ENCODE measurements at places on chromosomes 5 and 9.

- DNase-seq: no peak
Observed at GRCh38 chr9:108077556-108077955, 588.0 kb upstream of the KLF4 start.

GRCh38 chr5:120083851-120084542 lies 380.1 kb upstream of the PRR16 start:
- no peak for DNase-seq

DNA sequence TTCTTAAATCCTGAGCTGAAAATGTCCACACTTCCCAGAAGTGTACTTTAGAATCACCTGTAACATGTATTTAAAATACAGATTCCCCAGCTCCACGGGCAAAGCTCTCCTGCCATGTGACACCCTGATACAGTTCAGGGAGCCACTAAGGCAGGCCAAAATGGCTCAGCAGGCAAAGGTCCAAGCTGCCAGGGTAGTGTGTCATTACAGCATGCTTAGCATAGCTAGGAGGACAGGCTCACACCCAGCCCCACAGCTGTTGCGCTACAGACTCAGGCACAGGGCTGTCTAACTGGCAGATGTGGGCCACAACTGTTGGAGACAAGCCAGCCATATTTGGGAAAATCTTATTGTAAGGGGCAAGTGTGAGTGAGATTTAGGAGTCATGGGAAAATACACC lies 73.0 kb downstream of the C9orf85 start:
- peak; percentile 72 for DNase-seq

DNA sequence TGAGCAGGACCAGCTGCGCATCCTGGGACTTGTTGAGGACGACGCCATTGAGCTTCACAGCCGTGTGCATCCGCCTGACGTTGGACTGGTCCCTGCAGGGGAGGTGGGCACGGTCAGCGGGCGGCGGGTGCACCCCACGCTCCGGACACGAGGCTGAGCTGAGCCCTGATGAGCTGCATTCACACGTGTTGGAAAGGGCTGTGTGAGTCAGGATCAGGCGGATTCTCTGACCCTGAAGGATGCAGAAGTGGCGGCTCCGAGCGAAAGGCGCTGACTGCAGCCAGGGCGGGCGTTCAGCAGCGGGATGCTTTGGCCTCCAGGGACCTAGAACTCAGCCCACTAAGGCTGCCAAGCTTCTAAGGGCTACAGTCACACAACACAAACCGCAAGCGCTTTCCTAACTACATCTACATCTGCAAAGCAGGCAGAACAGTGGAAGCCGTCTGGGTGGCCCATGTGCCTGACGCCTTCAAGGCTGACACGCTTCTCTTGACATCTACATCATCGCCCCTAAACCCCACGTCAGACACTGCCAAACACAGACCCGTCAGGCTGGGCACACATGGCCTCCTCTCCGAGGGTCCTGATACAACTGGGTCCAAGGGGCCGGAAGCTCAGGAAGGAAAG lies 44.9 kb downstream of the NKD2 start:
- DNase-seq: peak; percentile 70

DNA sequence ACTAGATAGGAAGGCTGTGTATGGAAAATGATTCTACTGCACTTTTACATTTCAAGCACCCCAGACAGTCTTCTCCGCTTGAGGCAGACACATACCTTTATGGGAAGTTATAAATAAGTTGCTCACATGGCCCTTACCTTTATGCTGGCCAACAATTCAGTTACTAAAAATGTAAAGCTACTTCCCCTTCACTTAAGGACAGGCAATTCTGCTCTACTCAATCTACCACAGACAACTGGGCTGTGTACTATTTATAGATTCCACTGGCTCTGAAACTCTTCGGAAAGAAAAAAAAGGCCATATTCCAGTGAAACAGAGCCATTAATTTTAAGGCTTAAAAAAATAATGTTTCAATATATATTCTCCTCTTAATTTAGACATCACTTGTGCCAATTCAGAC lies 59.4 kb downstream of the ELAVL2 start:
- DNase-seq: no peak

DNA sequence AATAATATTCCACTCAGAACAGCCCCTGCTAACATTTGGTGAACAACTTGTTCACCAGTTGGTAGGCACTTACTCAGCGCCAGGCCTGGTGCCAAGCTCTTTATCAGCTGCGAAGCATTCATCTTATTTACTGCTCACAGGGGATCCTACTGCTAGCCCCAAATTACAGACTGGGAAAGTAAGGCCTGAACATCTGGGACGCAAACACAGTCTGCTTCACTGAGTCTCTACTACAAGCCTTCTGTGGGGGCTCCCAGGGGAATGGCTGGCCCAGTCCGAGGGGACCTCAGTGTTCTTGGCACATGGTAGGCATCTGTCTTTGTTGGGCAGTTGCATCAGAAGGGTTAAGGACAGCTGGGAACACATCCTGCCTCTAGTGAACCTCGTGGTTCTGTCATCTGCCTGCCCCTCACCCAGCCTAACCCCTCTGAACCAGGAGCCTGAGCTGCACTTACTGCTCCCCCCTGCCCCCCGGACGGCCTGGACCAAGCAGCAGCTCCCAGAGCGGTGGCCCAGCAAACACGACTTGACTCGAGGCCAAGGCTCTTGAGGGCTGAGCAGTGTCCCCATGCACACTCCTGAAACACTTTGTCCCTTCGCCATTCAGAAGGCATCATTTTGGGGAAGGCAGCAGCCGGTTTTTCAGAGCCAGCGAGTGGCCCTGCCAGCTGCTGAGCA lies at the start of gene PHYHD1:
Gene PHYHD1, plus strand, starts transcription at position 602 of the 678 bp plus-strand sequence. CDS start 1,342 bp downstream, outside the sequence.
- peak; percentile 73 for DNase-seq

- DNase-seq: no peak
Observed at GRCh38 chr5:68084396-68084795, 131.2 kb upstream of the PIK3R1 start.

DNA sequence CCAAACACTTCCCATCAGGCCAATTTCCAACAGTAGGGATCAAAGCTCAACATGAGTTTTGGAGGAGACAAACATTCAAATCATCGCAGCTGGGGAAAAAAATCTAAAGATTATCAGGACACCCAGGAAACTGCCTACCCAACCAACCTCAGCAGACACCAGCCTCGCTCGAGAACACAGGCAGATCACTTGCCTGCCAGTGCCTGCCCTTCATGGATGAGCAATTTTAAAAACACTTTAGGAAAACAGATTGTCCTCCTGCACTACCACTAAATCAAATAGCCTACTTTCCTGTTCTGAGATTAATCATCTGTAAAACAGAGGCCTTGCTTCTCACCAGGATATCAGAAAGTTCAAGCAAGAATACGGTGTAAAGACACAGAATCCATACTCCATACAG lies 14.7 kb upstream of the TMEM174 start:
- no peak for DNase-seq

DNA sequence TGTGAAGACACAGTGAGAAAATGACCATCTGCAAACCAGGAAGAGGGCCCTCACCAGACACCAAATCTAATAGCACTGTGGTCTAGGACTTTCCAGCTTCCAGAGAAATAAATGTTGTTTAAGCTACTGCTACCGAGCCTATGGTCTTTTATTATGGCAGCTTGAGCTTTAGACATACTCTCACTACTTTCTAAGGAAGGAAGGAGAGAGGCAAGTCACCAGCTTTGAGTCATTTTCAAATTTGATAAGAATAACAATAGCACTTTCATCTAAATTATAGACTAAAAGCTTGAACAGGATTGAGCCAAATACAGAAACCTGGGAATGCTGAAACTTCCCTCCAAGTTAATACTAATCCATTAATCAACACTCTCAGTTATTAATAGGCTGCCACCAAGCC lies 64.4 kb downstream of the PLPPR1 start:
- DNase-seq: no peak

DNA sequence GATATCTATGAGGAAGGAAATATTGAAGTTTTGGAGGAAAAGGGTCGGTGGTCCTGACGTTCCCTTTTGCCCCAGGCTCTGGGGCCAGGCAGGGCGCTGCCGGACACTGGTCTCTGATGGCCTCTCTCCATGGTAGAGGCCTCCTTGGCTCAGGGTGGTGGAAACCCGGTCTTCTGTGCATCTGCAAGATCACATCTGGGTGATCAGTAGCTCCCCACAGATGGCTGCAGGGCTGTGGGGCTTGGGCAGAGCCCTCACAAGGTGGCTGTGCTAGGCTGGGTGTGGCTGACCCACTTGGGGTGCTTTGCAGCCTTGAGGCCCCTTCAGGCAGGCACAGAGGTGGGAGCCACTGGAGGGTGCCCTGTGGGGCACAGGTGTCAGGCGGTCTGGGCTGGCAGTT lies 53.9 kb upstream of the RNU6ATAC start:
- DNase-seq: no peak

GRCh38 chr9:135514342-135515082 lies 6.7 kb upstream of the LCN1 start:
- no peak for DNase-seq

DNA sequence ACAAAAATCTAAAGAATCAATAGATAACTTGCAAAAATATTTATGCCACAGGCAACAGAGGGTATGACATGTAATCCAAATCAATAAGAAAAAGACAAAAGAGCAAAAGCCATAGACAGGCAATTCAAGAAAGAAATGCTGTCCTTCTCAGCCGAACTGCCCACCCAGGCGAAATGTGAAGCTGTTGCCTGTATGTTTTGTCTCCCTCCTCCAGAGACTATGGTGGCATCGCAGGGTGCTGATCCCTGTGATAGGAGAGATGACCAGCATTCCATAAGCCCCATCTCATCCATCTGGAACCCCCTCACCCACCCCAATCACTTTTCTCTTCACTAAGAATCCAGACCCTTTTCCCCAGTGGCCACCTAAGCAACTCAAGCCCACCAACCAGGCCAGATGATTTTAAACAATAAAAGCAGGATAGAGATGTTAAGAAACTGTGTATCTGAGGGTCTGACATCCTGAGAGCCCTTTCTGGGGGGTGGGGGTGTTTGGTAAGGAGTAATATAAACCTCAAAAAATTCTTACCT lies 5.3 kb upstream of the ACSL6 start:
- DNase-seq: no peak

- DNase-seq: no peak
Observed at GRCh38 chr5:66151491-66151890, 7.4 kb downstream of the SREK1 start.

GRCh38 chr5:45279109-45279508 lies 417.1 kb downstream of the HCN1 start:
- no peak for DNase-seq

DNA sequence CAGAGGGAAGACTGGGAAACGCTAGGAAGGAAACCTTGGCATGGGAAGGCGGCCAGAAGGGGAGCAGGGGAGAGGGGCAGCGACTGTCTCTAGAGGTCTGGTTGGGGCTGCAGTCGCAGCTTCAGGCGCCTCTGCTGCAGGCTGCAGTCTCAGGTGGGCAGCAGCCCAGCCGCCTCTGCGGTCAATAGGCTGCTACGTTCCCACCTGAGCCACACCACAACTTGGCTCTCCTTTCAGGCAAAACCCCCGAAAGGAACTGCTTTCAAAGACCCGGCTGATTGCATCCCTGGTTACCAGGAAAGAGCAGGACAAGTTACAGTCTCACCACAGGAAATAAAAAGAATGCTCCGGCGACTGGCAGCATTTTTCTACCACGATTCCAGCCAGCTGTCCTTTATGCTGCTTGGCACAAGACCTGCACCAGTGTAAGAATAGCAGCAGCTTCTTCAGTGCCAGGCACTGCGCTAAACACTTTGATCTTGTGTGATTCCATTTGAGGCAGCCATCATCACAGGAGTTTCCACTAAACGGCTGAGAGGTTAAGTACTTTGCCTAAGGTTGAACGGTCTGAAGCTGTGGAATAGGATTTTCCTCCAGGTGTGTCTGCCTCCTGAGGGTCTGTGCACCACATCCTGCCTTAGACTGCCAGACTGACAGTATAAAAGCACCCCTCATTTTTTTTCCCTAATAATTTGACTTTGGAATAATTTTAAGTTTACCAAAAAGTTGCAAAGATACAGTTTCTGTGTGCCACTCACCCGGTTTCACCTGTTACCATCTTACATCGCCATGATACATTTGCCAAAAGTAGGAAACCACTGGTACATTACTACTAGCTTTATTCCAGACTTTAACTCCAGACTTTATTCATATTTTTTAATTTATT lies 7.5 kb downstream of the RPS14 start:
- no peak for DNase-seq

- no peak for DNase-seq
Observed at GRCh38 chr9:114027159-114027862, 50.8 kb downstream of the AMBP start.

GRCh38 chr5:133824661-133825254 lies 143.7 kb downstream of the C5orf15 start:
- no peak for DNase-seq

- DNase-seq: no peak
Observed at GRCh38 chr5:140524003-140524402, 23.5 kb upstream of the EIF4EBP3 start.

DNA sequence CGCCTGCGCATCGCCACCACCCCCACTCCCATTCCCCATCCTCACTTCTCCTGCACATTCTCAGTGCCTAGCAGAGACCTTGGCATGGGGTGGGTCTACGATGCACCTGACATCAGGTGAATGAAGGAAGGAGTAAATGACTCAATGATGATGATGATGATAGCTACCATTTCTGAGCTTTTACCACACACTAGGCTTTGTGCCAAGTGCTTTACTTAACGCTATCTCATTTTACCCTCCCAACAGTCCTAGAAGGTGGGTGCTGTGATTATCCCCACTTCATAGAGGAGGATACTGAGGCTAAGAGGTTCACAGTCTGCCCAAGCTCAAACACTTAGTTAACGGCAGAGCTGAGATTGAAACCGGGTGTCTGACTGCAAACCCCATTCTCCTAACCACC lies 27.1 kb downstream of the CAMK2A start:
- no peak for DNase-seq

- peak; percentile 25 for DNase-seq
Observed at GRCh38 chr5:155532621-155533311, 519.2 kb downstream of the KIF4B start.

DNA sequence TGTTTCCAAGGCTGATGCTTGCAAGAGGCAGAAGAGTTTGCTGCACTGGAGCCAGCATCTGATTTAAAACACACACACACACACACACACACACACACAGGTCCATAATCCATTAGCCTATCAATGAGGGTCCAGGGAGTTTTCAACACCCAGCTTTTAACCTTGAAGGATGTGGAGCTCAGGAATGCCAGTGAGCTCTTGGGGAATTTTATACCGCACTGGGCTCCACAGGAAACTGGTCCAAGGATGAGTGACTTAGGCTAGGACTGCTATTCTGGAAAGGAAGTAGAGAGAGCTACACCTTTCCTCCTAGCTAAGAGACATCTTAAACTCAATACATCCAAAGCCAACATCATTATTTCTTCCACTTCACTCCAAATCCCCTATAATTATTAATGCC lies 942 bp upstream of the NRG2 start:
- peak; percentile 6 for DNase-seq
